Peyer's patch (tissue), 4 donors: ENCODE measurements at places on chromosomes 1 and 21.

- no peak for DNase-seq
These were observed 96.7 kb upstream of the KLHDC7A start for GRCh38 chr1:18384059-18384458.

GRCh38 chr1:112718691-112719418 is 3.7 kb upstream of the PPM1J start:
- peak; percentile 88 for DNase-seq

- DNase-seq, result no peak
These were observed 212.6 kb downstream of the TGFB2 start for GRCh38 chr1:218557731-218558130.

DNA sequence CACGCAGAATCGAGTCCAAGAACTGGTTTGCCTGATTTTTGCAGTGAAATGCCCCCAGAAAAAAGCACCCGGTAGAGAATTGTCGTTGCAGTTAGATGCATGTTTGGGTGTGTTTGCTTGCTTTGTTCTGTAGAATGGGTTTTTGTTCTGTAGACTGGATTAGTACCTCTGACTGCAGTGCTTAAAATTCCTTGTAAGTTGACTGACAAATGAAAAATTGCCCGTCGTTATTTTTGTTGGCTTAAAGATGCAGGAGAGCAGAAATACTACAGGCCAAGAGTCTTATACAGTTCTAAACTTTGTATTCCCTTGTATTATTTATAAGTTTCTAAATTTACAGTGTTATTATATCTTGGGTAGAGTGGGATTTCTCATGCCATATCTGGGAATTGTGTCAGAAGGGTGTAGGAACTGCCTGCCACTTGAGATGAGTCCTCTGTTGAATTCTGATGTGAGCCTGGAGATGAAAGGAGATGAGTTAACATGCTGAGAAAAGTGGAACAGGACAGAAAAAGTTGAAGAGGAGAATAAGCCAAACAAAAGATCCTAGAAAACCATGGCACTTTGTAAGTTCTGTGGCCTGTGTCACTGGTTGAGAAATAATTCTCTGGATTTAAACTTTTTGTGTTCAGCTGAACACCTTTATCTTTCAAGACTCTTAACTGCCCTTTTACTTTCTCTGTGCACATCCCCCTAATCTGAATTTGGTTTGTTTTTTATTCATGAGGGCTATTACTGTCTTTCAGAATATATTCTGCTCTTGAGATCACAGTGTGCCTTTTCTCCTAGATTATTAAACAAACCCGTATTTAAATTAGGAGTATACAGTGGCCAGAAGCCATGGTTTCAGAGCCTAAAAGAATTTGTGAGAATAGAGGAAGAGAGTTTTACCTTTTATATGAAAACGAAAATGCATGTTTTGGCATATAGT is 1.4 kb downstream of the DESI2 start:
- DNase-seq, result no peak

- DNase-seq, result peak; percentile 22
These were observed 57.9 kb upstream of the EDN2 start for GRCh38 chr1:41542196-41542930.

DNA sequence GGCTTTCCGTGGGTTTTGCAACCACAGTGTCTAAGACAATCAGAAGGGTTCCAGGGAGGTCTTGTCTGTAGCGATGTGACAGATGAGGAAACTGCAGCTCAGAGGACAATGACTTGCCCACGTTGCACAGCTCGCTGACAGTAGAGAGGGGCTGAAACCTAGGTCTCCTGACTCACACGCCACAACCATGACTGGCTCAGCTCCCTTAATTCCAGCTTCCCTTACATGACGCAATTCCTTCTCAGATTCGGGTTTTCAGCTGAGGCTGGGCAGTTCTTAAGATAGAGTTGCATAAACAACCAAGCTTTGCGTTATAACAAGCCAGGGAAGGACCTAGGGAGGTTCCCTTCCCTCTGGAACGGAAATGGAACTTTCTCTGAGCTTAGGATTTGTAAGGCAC is 36.3 kb downstream of the DHCR24 start:
- DNase-seq, result no peak

DNA sequence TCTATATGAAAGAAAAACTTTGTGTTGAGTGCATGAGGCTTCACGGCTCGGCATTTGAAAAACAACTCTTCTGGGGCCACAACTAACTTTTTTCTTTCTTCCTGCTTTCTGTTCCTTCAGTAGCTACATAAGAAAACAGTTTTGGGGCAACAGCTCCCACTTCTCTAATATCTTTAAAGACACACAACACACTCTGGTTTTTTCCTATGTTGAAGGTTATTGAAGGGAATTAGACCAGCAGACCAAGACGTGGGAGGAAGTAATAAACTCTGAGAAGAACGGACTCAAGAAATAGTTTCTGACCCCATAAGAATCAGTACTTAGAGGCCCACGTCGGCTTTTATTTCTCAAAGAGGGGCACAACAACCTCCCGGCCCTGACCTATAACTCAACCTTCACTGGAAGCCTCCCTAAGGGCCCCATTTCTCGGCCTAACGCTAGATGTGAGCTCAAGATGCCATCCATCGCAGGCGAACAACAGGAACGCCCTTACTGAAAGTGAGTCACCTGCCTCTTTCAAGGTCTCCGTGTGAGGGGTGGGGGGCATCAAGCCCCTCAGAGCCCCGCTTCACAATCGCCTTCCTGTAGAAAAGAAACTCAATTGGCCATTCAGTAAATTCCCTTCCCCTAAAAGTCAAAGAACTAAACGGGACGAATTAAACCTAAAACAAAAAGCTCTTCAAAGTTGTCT is 844 bp downstream of the ZMYM6 start:
- DNase-seq, result peak; percentile 58

DNA sequence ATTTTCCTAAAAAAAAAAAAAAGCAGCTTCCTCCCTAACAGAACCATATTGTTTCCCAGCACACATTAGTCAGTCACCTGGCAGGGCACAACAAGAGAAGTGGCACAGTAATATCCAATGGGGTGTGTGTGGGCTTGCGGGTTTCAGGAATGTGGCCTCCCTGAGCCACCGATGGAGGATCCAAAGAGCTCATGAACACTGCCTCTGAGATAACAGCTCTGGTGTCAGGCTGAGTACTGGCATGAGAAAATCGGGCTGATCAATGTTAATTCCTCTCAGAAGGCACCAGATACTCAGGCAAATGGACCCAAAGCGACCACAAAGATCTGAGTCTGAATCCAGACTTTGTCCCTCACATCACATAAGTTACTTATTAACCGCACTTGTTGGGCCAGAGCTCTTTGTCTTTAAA is 2.2 kb upstream of the LYPD8 start:
- peak; percentile 61 for DNase-seq
